ENCODE measurements at places on chromosomes 7 and 10.

- DNase-seq, result no peak
Observed at GRCh38 chr10:50846753-50847152, 38.7 kb downstream of the A1CF start.

- DNase-seq, result no peak
Observed at GRCh38 chr10:77245953-77246352, 391.7 kb downstream of the KCNMA1 start.

- DNase-seq, result no peak
Observed at GRCh38 chr7:148571381-148571780, 19.2 kb upstream of the C7orf33 start.

DNA sequence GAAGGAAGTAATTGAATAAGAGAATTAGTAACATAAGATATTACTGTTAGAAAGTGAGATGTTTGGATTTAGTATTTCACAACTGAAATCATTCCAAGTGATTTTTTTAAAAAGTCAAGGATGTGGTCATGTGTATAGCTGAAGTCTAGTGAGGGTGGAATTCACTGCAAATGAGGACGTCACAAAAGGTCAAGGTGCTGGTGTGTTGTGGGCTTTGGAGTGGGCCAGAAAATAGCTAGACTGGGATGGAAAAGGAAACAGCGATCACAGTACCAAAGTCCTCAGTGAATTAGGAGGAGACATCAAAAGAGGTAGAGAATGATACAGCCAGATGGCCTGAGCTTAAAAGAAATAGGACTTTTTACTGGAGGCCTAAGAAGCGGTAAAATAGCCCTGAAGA is 272.8 kb downstream of the DYNC1I1 start:
- DNase-seq, result no peak

DNA sequence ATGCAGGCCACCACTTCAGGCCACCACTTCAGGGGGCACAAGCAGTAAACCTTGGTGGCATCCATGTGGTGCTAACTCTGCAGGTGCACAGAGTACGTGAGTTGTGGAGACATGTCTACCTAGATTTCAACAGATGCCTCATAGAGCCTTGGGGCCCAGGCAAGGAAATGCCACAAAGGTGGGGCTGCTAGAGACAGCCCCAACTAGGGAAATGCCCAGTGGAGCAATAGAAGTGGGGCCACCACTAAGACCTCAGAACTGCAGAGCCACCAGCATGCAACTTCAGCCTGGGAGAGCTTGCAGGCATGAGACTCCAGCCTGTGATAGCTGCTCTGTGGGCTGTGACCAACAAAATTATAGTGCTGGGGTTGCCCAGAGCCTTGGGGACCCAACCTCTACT is 107.6 kb downstream of the DNAJC1 start:
- DNase-seq, result no peak

DNA sequence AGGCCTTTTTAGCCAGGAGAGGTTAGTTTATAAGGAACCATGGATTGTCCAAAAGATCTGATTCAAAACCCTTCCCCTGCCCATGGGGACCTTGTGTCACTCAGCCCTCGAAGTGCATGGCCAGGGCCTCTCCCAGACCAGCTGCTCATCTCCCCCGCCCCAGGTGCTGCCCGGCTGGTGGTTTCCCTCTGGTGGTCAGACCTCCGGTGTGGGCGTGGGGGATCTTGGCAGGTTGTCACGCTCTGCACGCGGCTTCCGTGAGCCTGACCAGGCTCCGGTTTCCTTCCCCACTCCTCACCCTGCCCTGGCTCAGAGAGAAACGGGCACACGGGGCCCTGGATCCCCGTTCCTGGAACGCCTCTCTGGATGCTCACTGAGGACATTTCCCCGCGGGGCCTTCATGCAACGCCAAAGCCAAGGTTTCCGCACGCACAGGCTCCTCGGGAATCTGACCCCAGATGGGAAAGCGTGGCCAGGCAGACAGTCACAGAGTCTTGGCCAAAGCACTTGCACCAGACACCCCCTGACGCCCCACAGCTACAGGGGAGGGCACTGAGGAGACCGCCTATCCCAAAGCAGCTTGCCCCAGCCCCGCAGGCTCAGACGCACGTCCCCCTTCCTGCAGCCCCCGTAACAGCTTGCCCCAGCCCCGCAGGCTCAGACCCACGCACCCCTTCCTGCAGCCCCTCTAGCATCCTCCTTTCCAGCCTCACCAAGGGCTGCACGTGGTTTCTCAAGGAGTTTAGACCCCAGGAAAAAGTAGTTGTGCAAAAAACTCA is 7.8 kb upstream of the DIP2C start:
- no peak for DNase-seq

DNA sequence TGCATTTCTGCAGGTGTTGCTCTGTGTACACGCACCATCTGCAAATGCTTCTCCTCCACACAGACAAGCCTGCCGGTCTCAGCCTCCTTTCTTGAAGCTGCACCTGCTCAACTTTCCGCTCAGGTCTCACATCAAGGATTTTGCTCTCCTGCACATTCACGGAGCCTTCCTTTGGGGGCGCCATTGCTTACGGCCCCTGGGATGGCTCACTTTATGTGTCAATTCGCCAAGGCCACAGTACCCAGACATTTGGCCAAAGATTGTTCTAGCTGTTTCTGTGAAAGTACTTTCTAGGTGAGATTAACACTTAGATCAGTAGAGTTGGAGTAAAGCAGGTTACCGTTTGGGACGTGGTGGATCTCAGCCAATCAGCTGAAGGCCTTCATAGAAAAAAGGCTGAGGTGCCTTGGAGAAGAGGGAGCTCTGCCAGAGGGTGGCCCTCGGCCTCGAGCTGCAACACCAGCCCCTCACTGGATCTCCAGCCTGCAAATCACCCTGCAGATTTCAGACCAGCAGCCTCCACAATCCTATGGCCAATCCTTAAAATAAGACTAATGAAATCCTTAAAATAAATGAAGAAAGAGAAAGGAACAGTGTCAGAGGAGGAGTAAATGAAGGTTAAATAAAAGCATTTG is 39.9 kb upstream of the PPP2R2D start:
- DNase-seq, result no peak

- DNase-seq, result no peak
Observed at GRCh38 chr7:100896732-100897608, 1.3 kb upstream of the ACHE start.

DNA sequence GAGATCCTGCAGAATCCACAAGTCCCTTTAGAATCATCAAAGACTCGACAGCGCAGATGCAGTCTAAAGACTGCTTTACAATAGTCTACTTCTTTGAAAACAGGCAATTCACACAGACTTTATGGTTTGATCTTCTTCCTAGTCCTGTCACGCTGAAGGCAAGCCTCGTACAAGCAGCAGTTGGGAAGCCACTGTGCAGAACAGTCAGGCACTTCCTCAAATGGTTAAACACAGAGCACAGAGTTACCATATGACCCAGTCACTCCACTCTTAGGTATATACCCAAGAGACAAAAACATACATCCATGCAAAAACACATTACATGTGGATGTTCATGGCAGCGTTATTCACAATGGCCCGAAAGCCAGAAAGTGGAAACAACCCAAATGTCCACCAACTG is 41.4 kb downstream of the LRRC20 start:
- no peak for DNase-seq

- peak; percentile 94 for DNase-seq
Observed at GRCh38 chr7:139734395-139734794, 43.4 kb downstream of the HIPK2 start.

- no peak for DNase-seq
Observed at GRCh38 chr10:42988517-42989395, 88.1 kb upstream of the RET start.

- no peak for DNase-seq
Observed at GRCh38 chr10:110617425-110618229, 26.5 kb upstream of the RBM20 start.

DNA sequence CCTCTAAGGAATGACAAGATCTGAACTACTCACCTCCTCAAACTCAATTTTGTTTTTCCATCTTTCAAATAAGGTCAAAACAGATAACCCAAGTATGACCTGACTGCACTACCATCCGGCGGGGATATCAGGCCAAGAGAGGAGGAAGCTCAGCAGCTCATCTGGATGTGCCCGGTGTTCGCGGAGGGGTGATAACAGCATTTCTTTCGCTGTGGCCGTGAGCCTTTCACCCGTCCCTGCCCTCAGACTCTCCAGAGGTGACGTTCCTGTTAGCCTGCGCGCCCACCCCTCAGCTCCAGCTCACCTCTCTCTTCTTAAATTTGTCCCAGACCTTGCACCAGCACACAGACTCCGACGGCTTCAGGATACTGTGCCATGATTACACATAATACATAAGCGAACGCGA is 526 bp downstream of the ZNF248 start:
- no peak for DNase-seq

DNA sequence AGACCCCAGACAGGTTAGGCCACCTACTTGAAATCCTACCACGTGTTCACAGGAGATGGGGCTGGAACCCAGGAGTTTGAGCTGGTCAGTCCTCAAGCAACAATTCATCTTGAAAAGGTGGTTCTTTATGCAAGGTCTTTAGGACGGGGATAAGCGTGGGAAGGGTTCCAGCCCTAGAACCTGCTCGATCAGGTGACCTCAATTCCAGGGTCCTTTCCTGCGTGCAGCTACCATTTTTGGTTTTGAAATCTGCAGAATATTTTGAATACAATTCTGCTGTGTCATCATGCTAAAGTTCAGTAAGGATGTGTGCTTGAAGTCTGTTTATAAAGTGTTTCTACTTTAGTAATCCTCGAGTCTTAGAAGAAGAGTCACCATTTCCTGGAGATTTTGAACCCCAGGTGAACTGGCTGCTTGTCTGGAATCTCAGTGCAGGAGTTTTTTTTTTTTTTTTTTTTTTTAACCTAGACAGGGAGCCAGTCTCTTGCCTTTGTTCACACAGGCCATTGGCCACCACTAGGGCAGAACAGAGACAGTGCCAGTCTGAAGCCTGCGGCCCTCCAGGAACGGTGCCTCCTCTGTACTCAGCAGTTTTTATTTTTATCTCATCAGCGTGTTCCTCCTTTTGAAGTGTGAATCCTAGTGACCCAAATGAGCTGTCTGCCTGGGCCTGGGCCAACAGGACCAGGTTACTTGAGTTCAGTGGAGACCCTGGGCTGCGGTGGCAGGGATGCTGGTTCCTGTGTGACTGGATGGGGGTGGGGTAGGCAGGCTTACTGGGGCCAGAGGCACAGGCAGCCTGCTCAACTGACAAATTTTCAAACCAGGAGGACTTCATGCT is 54.6 kb downstream of the EEPD1 start:
- DNase-seq, result peak; percentile 4

All from fibroblast of the conjunctiva (primary cell).